ENCODE measurements at places on chromosomes 1 and 21.

DNA sequence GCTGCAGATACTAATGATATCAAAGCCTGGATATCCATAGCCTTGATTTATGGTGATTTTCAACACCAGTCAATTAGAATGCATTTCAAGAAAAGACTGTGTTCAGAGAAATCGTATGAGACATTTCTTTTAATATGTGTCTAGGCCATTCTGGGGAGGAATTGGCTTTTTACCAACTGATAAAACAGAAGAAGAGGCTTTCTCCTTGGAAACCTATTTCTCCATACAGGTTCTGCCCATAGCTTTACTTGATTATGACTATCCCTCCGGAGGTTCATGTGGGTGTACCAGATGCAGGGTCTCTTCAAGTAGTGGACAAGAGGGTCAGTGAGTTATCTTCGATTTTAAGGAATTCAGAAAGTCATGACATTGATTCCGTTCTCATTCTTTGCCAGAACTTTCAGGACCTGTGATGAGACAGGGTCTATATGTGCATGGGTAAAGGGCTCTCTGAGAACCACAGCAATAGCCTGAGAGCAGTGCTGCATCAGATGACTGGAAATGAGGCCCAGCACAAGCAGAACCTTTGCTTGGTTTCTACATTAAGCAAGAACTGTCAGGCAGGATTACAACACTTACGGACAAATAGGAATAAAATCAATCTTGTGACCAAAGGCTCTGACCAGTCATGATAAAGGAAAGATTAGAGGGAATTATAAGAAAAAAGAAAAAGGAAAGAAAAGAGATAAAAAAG is 263.7 kb upstream of the SGIP1 start:
- no peak for DNase-seq

- DNase-seq, result no peak
Measured at GRCh38 chr1:223853748-223854147, 8.0 kb upstream of the TP53BP2 start.

- DNase-seq, result no peak
Measured at GRCh38 chr1:212542761-212543187, 65.8 kb upstream of the ATF3 start.

DNA sequence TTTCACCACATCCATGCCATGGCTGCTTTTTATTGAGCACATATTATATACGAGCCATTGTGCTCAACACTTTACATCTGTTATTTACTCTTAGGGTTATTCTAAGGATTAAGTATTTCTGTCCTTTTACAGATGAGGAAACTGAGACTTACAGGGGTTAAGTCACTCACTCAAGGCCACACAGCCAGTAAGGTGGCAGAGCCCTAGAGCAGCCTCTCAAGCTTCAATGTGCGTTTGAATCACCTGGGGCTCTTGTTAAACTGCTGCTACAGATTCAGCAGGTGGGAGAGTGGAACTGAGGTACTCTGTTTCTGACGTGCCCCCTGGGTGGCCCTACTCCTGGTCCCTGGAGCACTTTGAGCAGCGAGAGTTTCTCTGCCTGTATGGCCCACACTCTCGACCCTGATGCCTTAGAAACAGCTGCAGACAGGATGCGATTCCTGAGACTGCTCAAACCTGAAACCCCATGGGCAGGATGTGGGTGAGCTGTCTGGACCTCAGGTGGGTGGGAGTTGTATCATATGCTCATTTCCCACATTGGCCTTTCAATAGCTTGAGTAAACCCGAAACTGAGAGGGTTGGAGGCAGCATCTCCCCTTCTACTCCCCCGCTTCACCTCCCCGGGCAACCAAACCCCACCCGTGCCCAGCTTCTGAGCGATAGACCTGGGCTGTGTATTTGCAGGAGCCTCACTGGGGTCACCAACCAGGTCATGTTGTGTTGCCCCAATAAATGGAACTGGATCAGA is 59.3 kb downstream of the MAN1C1 start:
- DNase-seq, result no peak

DNA sequence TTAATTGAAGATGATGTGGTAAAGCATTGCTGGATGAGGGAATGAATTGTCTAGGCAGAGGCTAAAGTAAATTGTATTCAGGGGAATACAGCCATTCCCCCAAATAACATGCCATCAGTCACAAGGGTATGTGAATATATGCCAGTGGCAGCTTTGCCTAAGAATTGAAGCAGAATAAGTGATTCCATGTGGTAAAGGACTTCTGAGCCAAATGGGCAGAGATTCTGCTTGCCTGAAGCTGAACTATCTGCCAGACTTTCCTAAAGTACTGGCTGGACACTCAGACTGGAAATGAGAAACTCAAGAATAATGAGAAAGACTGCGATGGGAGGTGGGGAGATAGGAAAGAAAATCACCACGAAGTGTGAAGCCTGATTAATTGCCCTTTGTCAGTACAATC is 2.4 kb downstream of the LIX1L start:
- no peak for DNase-seq

GRCh38 chr1:31768939-31769704 is 5.0 kb upstream of the ADGRB2 start:
- no peak for DNase-seq

DNA sequence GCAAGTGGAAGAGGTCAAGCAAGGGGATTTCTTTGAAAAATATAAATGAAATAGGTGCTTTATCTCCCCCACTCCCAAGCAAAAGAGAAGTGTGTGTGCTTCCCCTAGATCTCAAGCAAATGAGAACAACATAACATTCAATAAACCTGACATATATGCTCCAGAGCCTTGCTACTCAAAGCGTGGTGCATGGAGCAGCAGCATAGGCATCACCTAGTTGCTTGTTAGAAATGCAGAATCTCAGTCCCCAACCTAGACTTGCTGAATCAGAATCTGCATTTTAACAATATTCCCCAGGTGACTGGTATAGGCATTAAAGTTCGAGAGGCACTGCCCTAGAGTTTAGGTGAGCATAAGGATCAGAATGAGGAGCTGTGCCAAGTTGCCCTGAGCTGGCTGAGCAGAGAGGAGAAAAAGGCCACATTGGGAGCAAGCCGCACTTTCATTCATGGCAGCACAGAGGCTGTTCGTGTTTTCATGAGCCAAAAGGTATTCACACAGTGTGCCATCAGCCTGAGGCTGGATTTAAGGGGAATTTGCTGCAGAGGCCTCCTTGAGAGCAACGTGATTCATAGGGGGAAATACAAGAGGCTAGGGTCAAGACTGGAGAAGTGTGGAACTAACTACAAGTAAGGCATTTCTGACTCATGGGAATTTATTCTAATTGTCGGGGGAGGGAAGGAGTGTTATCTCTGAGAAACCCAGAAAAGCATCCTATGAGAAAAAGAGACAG is 14.3 kb upstream of the LPAR3 start:
- no peak for DNase-seq

DNA sequence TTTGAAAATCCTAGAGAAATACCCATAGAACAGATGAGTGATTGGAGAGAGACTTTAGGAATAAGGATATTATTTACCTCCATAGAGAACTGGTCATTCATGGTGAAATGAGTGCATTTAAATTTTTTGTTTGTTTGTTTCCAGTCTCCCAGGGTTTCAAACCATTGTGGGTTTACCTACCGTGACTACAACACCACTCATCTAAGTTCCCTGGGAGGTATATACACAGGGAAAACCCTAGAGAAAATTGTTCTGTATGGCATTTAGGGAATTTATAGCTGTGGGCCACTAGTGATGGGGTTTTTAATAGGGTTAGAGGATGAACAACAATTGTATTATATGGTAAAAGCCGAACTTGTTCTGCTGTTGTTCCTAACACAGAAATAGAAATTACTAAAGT is 109.2 kb downstream of the USP25 start:
- no peak for DNase-seq

GRCh38 chr1:88877382-88877825 is 14.0 kb downstream of the GTF2B start:
- DNase-seq, result no peak

- no peak for DNase-seq
Measured at GRCh38 chr1:44040418-44040817, 9.2 kb upstream of the SLC6A9 start.

DNA sequence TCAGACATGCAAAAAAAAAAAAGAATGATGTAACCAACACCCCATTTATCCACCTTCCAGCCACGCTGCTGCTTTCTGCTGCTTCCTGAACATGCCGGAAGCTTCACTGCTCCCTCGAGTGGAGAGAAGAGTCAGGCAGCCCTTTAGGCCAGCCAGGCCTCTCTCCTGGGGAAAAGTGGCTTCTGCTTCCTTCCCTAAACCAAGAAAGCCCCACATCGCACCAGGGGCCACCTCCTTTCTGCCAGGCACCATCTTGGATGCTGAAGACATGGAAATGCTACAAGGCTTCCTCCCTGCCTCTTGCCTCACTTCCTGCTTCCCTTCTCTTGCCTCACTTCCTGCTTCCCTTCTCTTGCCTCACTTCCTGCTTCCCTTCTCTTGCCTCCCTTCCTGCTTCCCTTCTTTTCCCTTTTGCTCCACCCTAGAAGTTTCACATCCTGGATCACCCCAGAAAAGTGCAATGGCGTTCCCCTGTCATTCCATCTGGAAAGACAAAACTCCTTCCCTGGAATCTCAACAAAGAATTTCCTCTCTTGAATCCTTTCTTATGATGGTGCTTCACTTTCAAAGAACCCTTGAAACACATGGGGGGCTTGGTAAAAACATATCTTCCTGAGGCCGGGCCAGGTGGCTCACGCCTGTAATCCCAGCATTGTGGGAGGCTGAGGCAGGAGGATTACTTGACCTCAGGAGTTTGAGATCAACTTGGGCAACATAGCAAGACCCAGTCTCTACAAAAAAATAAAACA is 18.7 kb downstream of the TNFRSF8 start:
- DNase-seq, result no peak

DNA sequence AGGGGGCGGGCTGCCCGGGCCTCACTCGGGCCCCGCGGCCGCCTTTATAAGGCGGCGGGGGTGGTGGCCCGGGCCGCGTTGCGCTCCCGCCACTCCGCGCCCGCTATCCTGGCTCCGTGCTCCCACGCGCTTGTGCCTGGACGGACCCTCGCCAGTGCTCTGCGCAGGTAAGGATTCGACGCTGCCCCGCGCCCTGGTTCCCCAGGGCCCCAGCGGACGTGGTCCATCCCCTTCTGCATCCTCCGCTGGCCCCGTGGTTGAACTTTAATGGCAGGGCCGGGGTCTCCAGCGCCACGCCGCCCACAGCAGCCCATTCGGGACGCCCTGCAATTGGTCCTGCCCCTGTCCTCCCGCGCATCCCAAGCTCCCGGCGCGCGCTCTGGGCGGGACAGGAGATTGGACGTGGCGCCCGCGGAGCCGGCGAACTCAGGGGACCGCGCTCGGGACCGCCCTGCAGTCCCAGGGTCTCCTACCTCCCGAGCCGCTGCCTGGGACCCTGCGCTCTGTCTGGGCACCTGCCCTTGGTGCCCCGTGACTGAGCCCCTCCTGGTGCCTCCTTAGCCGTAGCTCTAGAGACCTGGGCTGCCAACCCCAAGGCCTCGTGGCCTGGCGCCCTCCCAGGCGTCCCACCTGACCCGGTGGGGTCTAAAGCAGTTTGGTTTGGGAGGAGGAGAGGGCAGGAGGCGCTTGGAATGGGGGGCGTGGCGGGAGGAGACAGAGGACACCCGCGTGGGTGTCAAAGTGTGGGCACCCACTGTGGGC is at the start of gene ALPL:
ALPL (plus strand) TSS at position 73 of the 762 bp plus-strand sequence. CDS start 44,659 bp downstream, outside the sequence.
- DNase-seq, result no peak

GRCh38 chr1:155801149-155801548 is 55.9 kb downstream of the GON4L start:
- DNase-seq, result peak; percentile 32

- DNase-seq, result no peak
Measured at GRCh38 chr1:239306426-239306825, 79.9 kb upstream of the CHRM3 start.

DNA sequence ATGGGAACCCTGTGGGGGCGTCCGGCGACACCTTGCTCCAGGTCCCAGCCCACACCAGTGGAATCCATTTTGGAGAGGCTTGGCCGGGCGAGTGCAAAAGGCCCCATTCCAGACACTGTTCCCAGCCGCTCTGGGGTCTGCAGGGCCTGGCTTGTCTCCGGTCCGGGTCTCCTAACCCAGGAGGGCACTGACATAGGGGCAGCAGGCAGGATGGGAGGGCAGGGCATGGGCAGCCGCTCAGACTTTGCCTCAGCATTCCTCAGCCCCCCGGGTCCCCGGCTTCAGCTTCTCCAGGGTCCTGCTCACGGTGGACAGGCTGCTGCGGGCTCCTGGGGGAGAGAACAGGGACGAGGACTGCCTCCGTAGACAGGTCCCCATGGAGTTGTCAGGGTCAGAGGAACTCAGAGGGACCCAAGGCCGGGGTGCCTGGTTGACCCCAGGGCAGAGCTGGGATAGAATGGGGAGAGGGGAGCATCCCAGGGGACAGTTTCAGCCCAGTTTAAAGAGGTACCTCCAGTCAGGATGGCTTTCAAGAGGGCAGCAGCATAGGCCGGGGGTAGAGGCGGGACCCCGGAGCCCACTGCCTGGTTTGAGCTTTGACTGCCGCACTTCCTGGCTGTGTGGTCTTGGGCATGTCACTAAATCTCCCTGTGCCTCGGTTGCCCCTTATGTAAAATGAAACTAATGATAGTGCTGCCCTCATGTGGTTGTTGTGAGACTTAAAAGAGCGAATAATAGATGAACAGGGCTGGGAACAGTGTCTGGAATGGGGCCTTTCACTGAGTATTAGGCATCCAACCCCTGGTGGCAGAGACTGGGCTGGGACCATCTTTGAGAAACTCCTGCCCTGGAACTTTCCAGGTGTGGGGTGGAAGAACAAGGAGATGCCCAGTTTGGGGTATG is 3.7 kb downstream of the KNCN start:
- DNase-seq, result no peak

- DNase-seq, result no peak
Measured at GRCh38 chr1:168640836-168641235, 64.4 kb downstream of the XCL1 start.

DNA sequence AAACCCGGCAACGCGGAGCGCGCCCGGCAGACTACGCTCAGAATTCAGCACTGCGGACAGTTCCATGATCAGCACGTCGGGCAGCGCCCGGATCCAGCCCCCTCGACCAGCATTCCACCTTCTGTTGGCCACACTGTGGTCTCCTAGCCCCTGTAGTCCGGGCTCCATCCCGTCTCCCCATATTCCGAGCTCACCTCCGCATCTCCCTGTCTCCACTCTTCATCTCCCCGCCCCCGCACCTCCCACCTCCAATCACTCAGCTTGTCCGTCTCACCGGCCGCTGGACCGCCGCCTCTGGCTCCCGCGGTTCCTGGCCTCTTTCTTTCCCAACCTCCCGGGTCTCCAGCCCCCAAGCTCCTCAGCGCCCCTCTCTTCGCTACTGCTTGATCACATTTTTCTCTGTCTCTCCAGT is 500 bp downstream of the EPHA10 start:
- no peak for DNase-seq

- no peak for DNase-seq
Measured at GRCh38 chr1:168195199-168196135, 16.7 kb downstream of the TIPRL start.

GRCh38 chr1:31703431-31704270 is at the start of gene COL16A1:
Gene COL16A1, minus strand, starts transcription at chr1:31704017. Its CDS starts 1,824 bp downstream, at chr1:31702193.
- peak; percentile 75 for DNase-seq

DNA sequence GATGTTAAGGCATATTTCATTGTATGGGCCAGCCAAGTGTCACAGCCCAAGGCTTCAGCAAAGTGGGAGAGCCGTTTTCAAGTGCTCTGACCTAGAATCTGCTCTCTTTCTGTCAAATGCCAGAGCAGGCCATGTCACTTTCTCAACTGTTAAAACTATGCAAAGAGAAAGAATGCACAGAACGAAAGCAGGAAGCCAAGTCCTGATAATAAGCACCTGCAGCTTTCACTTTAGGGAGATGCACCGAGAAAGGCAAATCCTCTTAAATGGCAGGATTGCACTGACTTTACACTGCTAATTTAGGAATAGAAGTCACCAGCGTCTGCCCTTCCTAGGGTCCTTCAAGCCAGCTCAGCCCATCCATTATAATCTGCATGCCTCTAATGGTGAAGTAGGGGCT is 49.2 kb upstream of the NTPCR start:
- DNase-seq, result no peak

Measured in fibroblast of skin of left biceps (primary cell).